Fibroblast of skin of left biceps (primary cell): ENCODE measurements at places on chromosomes 16 and 17.
A peak's percentile ranks its signal among the peaks of the same experiment; 100 is the strongest.

GRCh38 chr16:78791011-78791410, 691.6 kb downstream of the WWOX start:
- no peak for DNase-seq

DNA sequence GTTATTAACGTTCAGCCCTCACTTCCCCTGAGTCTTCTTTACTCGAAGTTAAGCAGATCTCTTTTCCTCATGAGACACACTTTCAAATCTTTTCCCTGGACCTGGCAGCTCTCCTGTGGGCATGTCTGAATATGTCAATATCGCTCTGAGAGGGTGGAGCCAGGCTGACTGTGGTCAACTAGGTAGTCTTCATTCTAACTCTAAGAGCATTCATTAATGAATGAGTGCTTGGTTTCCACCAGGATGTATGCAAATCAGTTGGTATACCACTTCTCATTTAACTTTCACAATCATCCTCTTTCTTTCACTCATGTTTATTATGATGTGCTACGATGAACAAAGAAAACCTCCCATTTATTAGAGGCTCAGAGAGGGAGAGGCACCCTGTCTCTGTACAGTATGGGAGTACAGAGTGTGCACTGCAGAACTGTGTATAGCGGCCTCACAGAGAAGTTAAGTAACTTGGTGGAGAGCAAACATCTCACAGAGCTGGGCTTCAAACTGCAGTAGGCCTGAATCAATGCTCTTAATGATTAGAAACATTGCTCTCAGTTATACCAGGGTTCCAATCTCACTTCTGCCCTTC, 39.9 kb downstream of the OTOA start:
- no peak for DNase-seq

- DNase-seq: no peak
These were observed 12.7 kb upstream of the RCVRN start for GRCh38 chr17:9917801-9918200.

DNA sequence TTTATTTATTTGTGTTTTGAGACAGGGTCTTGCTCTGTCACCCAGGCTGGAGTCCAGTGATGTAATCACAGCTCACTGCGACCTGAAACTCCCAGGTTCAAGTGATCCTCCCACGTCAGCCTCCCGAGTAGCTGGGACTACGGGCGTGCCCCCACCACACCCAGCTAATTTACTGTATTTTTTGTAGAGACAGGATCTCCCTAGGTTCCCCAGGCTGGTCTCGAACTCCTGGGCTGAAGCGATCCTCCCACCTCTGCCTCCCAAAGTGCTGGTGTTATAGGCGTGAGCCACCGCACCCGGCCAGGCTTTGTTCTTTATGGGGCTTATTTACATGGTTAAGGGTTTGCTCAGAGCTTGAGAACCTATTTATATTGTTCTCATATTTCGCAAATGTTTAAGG, 5.8 kb upstream of the MEIOB start:
- DNase-seq: no peak

GRCh38 chr16:49473773-49474172, 100.2 kb downstream of the C16orf78 start:
- no peak for DNase-seq

DNA sequence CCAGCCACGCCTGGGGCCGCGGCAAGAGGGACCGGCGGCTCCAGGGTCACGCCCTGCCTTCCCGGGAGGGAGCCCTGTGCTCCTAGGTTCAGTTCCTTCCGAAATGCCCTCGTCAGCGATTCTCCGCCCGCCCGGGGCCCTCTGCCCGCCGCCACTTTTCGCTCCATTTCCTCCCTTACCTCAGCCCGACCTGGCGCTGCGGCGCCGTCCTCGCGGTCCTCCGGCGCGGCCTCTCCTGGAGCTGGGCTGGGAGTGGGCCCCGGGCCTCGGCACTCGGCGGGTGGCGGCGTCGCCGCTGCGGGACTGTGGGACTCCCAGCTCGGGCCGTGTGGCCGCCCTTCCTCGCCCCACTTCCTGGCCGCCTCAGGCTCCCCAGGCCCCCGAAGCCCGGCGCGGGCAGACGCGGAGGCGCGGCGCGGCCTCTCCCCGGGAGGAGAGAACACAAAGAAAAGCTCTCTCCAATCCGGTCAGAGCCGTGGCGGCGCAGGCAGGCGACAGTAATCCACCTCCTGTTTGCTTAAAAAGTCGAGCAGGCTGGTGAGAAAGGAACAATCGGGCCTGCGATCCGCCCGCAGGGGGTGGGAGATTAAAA, 1.6 kb downstream of the BAHCC1 start:
- no peak for DNase-seq

DNA sequence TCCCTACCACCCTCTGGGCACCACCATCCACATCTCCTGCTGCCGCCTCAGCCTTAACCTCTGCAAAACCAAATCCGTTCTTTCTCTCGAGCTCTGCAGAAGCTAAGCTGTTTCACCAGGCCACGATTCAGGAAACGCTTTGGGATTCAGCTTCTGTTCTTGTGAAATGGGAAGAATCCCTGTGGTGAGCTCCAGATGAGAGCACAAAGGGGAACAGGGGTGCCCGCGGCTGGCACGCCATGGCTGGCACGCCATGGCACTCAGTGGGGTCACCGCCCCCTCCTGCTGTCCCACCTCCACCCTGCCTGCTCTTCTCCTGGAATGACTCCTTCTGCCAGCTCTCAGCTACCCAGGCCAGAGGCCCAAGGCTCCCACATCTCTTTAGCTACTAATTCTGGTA, 5.7 kb downstream of the QPRT start:
- no peak for DNase-seq

DNA sequence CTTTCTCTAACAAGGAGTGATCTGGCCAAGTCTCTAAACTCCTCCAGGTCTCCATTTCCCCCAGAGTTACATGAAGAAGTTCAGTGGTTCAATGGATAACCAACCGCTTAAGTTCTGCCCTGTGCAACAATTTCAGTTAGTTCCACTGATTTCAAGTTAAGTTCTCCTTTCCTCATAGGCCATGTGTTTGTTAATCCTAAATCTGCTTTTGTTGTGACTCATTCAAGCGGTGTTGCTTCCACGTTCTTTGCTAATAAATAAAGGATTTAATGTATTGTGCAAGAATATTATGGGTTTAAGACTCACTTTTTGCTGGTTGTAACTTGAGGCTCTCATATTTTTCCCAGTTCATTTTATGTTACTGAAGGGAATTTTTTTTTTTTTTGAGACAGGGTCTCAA, 36.3 kb downstream of the GNA13 start:
- peak; percentile 68 for DNase-seq

GRCh38 chr17:79053251-79053925, 21.2 kb upstream of the ENGASE start:
- DNase-seq: no peak

- no peak for DNase-seq
These were observed 46.6 kb upstream of the TANC2 start for GRCh38 chr17:62919388-62919787.

DNA sequence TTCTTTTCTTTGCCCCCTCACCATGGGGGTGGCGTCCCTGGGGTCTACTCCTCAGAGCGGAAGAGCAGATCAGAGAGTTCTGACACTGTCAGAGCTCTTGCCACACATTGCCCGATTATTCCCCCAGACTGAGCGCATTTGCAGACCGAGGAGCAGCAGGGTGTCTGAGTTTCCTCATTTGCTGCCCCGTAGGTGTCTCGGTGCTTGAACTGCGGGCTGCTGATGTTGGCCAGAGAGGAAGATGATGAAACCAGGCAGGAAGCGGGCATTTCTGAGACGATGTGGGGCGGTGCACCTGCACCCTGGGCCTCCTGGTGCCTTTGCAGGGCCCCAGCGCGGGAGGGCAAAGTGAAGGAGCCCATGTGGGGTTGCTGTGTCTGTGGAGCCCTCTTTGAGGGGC, 55.2 kb downstream of the ARSG start:
- no peak for DNase-seq

DNA sequence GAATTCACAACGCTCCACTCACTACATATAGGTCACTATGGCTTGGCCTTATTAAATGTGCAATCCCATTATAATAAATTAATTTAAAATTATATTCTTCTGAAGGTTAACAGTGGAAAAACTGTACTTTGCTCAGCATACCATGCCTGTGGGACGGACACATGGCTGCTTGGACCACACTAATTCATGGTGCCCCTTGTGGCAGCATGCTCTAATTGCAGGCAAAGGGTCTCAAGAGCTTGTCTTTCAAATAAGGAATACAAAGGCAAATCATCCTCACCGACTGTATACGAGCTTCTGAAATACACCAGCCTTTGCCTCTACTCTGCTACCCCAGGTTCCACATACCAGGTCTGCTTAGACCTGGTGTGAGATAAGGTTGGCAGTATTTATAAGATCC, 11.7 kb downstream of the SMPD3 start:
- DNase-seq: no peak

- peak; percentile 55 for DNase-seq
These were observed 11.6 kb downstream of the RCVRN start for GRCh38 chr17:9893411-9894012.

GRCh38 chr16:7150230-7150629, 182.4 kb upstream of the RBFOX1 start:
- DNase-seq: no peak

GRCh38 chr17:5677620-5678019, 93.3 kb upstream of the NLRP1 start:
- no peak for DNase-seq

GRCh38 chr16:53098526-53099317, 43.9 kb downstream of the CHD9 start:
- peak; percentile 78 for DNase-seq

DNA sequence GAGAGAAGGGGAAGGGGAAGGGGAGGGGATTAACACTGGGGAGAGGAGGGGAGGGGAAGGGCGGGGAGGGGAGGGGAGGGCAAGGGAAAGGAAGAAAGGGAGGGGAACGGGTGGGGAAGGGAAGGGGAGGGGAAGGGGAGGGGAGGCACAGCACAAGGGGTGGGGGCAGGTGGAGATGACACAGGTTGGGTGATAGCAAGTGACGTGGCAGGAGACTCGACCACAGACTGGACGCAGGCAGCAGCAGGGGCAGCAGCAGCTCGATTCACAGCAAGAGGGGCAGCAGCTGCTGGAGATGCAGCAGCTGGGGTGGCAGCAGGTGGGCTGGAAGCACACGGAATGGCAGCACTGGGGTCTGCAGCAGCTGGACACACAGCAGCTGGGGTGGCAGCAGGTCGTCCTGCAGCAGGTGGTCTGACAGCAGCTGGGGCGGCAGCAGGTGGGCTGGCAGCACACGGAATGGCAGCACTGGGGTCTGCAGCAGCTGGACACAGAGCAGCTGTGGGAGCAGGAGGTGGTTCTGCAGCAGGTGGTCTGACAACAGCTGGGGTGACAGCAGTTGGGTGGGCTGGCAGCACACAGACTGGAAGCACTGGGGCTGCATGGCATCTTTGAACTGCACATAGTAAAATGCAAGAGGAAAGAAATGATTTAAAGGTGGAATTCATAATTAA, at the start of gene KRTAP4-16:
KRTAP4-16 (minus strand) TSS at position 624 of the 674 bp plus-strand sequence; CDS start at position 624, 0 bp downstream.
- DNase-seq: no peak

DNA sequence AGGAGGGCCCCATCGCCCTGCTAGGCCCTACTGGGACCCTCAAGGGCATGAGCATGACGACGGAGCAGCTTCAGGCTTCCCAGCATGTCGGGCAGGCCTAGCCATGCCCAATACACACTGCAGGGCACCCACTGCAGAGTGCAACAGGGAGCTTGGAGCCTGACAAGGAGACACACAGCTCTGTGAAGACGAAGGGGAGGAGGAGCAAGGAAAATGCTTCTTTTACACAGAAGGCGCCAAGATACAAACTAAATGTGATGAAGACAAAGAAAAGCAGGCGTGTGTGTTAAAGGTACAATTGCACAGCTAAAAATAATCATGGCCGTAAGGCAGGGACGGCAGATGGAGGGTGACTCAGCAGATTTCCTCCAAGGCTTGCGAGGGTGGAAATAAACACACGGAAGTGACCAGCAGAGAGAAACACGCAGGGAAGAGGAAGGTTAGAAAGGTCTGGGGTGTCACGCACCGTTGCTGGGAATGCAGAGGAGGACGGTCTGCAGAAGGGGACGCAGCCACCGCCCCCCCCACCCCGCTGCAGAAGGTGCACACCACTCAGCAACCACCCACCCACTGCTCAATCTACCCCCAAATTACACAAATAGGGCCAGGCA, 108.5 kb downstream of the ZNF778 start:
- peak; percentile 14 for DNase-seq

- DNase-seq: no peak
These were observed 9.4 kb upstream of the MEOX1 start for GRCh38 chr17:43671031-43671692.

DNA sequence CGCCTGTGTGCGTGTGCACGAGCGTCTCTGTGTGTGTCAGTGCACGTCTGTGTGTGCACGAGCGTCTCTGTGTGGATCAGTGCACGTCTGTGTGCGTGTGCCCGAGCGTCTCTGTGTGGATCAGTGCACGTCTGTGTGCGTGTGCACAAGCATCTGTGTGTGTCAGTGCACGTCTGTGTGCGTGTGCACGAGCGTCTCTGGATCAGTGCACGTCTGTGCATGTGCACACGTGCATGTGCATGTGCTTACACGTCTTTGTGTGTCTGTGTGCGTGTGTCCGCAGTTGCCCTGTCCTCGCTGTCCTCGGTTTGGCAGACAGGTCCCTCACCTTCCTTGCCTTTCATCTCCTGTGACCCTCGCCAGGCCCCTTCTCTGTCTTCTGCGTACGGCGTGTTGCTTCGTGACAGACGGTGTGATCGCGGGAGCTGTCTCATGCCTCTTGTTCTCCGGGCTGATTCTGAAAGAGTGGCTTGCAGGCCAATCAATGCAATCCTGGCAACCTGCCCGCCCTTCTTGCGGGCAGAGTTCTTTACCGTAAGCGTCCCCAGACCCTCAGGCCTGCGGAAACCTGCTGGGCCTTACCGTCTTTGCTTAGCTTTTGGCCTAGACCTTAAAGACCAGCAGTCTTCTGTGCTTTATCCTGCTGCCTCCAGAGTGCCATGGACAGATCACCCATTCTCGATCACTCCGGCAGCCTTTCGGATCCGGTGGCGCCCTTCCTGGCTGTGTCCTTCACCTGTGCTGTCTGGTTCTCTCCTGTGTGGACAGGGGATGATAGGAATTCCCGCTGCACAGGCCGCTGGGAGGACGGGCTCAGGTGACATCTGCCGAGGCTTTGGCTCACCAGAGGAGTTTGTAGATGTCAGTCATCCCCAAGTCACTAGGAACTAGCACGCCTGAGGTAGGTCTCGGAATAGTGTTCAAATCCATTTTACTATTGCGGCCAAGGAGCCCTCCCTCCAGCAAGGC, 18.5 kb downstream of the MLYCD start:
- DNase-seq: no peak

GRCh38 chr17:46793541-46793940, 25.0 kb downstream of the WNT3 start:
- no peak for DNase-seq

DNA sequence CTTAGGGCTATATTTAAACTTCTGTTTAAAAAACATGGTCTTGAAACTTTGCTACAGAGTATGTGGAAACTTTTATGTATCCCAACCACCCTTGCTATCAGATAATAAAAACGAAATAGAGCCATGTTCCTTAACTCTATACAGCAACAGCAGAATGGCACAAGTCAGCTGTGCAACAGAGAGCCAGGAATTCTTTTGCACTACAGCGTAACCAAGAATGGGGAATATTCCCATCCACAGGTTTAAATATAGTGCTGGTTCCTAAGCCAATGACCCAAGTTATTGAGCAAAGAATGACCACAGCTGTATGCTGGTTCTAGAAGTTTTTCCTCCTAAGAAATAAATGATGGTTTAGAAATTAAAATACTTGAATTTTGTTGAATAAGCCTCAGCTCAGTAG, 33.1 kb downstream of the SETD6 start:
- no peak for DNase-seq

GRCh38 chr16:64088838-64089237, 1033.0 kb downstream of the CDH11 start:
- DNase-seq: no peak

- DNase-seq: no peak
These were observed 191.4 kb downstream of the RGS9 start for GRCh38 chr17:65328567-65328966.

- no peak for DNase-seq
These were observed 27.1 kb upstream of the DBNDD1 start for GRCh38 chr16:90046122-90046970.
